ENCODE measurements at places on chromosomes 12 and 14.

DNA sequence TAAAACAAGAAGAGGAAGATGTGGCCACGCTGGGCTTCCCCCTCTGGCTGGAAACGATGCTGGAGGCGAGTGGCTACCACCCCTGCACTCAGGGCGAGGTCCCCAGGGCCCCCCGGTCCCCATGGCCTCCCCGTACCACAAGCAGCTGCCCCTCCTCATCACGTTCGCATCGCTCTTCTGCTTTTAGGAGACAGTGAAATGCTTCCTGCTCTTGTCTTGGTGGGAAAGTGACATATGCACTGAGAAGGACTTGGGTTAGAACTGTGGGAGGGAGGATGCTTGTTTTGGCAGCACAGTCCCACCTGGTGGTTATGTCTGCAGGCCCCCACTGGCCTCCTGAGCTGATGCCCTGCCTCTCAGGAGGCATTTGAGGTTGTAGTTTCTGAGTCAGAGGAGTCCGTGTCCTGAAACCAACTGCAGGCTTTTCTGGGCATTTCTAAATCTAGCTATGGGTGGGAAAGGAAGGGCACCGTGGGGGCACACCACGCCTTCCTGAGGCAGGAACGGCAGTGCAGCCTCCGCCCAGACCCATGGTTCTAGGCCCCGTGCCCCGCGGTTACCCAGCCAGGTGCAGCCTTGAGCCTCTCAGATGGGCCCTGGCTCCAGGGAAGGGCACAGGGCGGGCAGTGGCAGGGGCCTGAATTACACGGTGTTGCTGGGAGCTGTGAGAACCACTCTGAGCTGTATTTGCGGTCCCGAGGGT, 139.3 kb downstream of the ADGRD1 start:
- DNase-seq: no peak

- no peak for DNase-seq
Observed at GRCh38 chr14:93693914-93694313, 94.4 kb downstream of the PRIMA1 start.

GRCh38 chr14:89767861-89768268, 186.7 kb downstream of the EFCAB11 start:
- peak; percentile 41 for DNase-seq

GRCh38 chr12:105640761-105641160, 310.3 kb downstream of the C12orf75 start:
- peak; percentile 19 for DNase-seq

DNA sequence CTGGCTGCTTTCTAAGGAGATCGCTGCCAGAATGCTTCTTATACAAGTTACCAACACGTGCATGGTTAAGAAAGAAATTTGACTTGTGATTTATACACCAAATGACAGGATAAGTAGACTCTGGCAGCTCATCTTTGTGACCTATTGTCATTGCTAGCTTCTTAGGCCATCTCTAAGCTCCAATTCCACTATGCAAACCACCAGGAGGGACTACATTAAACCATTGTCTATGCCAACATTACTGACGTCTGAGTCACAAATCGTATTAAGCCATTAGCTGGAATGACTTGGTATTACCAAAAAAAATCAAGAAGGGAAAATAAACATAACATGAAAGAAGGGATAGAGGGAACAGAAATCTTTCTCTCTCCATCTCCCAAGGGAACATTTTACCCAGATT, 15.8 kb upstream of the VPS33A start:
- DNase-seq: peak; percentile 48

GRCh38 chr12:8465301-8465996, 9.7 kb downstream of the CLEC6A start:
- no peak for DNase-seq

GRCh38 chr12:66365718-66366490, 63.6 kb downstream of the HELB start:
- DNase-seq: no peak

GRCh38 chr14:30991408-30991807, 34.0 kb upstream of the AP4S1 start:
- DNase-seq: no peak

DNA sequence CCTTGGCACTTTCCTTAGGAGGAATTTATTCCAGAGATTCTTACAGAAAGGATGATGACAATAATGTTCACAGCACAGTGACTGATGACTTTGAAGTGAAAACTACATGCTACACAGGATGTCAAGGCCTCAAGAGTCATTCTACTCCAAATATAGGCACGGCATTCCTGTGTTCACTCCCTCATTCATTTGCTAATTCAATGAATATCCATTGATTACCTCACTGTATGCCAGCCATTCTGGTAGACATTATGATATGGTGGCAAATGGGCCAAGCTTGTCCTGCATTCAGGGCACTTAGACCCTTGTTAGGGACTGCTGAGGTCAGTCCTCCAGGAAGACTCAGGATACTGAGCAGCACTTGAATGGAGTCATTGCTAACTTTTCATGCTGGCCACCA, 48.0 kb downstream of the FOXN4 start:
- no peak for DNase-seq

GRCh38 chr14:93532541-93532940, 101.8 kb downstream of the UNC79 start:
- no peak for DNase-seq

- no peak for DNase-seq
Observed at GRCh38 chr14:50257732-50258131, 26.4 kb upstream of the SOS2 start.

DNA sequence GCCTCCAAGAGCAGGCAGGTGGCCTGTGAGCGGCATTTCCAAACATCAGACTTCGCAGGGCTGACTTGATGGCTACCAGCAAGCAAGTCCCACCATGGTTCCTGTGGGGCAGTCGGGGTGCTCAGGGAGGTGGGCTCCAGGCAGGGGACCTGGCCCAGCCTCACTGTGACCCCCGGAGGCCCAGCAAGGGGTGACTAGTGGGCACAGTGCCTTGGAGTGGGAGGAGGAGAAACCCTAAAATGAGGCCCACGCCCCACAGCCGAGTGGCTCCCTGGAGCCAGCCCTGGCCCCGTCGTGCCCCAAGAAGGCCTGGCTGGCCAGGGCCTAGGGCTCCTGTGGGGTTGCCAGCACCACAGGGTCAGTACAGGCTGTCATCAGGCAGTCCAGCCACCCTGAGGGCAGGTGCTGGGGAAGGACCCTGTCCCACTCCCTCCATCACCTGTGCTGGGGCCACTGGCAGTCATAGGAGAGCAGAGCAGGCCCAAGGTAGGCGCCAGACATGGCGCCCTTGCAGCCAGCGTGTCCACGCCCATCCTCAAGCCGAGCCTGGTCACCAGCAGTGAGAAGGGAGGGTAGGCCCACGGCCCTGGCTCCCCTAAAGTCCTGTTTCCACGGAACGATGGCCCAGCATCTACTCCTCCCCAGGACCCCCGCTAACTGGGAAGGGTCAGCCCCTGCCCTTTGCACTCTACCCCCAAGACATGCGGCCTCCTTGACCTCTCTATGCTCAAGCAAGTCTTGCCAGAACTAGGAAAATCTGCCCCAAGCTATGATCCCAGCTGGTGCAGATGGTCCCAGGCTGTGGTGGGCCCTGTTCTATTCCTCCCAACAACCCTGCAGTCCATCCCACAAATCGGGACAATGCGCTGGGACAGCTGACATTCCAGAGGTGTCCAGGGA, 144.2 kb upstream of the C14orf180 start:
- DNase-seq: no peak

- DNase-seq: no peak
Observed at GRCh38 chr12:106380954-106381353, 23.4 kb downstream of the POLR3B start.

- no peak for DNase-seq
Observed at GRCh38 chr12:109558374-109559199, 14.7 kb downstream of the MMAB start.

- no peak for DNase-seq
Observed at GRCh38 chr14:95585953-95586620, 51.2 kb downstream of the GLRX5 start.

DNA sequence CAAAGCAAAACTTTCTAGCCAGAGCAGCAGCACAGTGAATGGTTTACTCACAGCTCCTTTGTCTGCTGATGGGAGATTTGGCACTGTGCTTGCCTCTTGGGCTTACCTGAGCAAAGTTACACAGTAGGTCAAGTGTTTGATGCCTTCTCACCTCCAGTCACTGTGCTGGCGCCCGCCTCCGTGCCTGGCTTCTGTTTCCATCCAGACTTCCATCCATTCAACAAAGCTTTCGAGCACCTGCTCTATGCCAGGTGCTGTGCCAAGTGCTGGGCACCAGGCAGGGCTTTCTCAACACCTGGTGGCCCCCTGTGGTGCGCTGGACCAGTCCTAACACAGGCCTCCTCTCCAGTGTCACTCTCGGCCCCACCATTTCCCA, 199.2 kb upstream of the EEA1 start:
- no peak for DNase-seq

- DNase-seq: no peak
Observed at GRCh38 chr12:50615907-50616296, 111.1 kb downstream of the DIP2B start.

DNA sequence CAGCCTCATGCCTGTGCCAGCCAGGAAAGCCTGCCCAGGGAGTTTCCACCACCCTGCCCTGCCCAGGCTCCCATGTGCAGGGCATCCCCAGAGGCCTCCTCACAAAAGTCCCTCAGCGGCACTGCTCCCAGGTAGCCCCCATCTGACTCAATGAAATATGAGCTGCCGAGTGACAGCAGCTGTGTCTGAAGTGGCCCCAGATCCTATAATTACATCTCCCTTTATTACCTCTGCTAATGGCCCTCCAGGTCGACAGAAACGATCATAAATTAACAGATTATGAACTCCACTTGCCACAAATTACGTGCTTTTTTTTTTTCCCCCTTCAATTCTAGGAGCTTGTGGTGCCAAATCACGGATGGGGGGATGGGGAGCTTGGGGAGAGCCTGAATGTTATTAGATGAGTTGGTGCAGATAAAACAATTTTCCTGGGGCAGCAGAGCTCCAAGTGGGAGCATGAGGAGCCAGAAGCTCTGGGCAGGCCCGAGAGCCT, 110.4 kb downstream of the ESRRB start:
- no peak for DNase-seq

DNA sequence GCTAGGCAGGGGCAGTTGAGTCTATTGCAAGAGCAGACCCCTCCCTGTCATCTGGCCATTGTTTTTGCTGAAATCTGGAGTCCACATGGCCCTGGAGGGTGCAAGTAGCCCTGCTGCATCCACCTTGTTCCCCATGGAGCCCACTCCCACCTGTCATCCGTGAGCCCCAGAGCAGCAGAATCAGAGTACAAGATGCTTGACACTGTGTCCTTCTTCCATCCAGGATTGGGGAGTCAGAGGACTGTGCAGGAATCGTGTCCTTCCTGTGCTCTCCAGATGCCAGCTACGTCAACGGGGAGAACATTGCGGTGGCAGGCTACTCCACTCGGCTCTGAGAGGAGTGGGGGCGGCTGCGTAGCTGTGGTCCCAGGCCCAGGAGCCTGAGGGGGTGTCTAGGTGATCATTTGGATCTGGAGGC, 8.8 kb downstream of the DHRS2 start:
- DNase-seq: no peak

GRCh38 chr14:96084796-96085195, 45.6 kb downstream of the C14orf132 start:
- no peak for DNase-seq

DNA sequence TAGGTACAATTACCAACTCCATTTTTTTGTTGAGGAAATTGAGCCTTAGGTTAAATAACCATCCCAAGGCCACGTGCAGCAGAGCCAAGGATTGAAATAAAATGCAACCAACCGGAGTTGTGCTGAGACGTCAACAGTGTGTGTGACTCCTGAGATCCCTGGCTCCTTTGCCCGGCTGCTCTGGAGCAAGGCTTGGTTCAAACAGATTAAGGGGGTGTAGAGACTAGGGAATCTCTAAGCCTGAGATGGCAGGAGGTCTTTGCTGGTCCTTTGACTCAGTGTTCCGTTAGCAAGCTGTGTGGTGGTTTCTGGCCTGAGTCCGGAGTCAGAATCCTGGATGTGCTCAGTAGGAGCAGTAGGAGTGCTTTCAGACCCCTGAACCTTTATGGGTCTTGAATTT, 1.4 kb upstream of the SLC8A3 start:
- no peak for DNase-seq

DNA sequence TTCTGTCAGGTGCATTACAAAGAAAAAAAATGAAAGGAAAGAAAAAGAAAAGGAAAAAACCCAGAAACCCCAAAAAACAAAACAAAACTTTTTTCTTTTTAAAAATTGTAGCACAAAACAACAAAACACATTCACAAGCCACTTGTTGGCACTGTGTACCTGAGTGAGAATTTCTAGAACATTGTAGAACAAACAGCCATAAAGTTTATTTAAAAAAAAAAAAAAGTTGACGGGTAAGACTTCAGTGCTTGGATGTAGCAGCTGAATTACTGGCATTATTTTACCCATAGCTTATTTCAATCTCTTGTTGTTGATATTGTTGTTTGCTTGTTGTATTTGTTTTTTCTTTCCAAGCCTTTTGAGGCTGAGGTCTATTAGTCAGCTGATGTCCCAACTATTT, 415.8 kb downstream of the SOX5 start:
- DNase-seq: no peak

- no peak for DNase-seq
Observed at GRCh38 chr12:27657296-27657695, 39.0 kb upstream of the REP15 start.

- no peak for DNase-seq
Observed at GRCh38 chr14:49766839-49767238, 1.1 kb upstream of the KLHDC2 start.

GRCh38 chr12:43095669-43096280, 456.2 kb downstream of the ADAMTS20 start:
- no peak for DNase-seq

DNA sequence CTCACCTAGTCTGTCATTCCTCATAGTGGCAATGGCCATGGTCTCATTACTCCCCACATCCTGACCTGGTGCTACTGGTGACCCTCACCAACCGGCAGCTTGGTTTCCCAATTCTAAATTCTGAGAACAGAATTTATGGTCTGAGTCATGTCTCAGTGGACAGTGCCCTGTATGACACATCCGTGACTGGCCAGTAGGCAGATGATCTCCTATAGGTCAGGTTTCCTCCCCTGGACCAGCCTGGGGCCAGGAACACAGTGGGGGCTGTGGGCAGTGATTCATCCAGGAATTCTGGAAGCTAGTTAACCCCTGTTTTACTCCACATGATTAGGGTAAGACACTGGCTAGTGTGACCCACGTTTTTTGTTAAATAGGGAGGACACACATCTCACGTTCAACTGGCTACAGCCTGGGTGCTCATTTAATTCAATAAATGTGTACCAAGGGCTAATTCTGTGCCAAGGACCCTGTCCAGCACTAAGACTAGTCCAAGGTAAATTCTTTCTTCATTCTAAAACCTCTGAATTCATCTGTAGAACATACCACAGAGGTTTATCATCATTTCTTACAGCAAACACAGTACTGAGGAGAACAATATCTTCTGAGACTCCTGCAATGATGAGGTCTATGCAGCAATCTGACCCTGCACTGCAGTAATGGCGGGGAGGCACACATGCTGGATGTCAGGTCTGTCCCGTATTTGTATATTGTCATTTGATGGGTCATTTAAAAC, 249.6 kb upstream of the TBX3 start:
- peak; percentile 90 for DNase-seq
